Hepatic stellate cell (primary cell): ENCODE measurements at places on chromosomes 3 and 15.

- DNase-seq, result no peak
These were observed 45.9 kb downstream of the POLR2M start for GRCh38 chr15:57752436-57752835.

DNA sequence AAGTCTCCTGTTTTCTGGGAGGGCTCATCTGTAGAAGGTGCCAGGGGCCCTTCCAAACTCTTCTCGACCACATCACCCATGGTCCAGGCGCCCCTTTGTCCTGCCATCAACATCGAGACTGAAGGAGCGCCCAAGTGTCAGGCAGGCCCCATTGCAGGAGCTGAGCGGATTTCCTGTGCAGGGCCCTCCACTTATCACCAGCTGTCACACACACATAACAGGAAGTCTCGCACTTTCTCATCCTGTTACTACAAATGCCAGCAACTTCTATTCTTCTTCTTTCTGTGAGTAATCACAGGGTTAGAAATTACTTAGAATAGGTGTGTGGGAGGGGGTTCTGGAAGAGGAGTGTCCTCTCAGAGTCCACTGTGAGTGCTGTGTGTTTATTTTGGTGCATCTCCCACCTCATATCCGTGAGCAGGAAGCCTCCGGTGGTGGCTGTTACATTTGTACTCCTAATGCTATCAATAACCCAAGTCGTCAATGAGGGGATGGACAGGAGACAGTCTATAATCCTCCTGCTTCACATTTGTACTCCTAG lies at the start of gene KLHL6:
Gene KLHL6 (minus strand): TSS at position 166 of the 541 bp plus-strand sequence. CDS start 53 bp downstream, at position 113.
- no peak for DNase-seq

DNA sequence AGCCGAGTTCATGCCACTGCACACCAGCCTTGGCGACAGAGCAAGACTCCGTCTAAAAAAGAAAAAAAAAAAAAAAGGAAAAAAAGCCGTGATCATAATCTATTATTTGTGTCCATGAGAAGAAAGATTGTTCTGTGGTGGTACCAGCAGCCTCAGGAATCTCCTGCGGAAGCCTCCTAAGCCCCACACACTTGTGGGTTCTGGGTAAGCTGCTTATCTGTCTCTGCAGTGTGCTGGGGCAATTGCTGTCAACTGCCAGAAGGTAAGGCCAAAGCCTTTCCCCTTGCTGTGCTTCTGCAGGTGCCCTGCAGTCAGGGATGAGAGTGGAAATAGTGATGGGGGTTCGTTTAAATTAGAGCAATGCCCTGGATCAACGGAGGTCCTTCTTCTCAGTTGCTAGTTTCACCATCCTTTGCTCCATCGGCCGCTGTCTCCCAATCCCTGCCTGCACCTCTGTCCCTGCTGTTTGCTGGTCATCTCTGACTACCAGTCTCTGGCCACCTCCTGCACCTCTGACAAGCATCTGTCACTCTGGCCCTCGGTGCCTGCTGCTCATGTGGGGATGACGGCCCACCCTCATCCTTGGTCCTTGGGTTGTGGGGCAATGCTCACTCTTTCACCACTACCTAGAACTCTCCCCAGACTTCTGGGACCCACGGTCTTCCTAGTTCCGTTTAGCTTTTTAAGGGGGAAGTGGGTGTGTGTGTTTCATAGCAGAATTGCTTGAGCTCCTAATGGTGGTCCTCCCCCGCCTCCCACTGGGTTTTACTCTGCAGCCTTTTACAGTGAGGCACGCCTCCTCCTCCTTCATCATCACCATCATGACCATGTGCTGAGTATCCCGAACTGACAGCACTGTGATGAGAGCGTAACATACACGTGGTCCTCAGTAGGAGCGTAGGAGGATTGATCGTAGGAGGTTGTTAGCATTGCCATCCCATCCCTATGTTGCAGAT lies 25.5 kb downstream of the CHRD start:
- no peak for DNase-seq

DNA sequence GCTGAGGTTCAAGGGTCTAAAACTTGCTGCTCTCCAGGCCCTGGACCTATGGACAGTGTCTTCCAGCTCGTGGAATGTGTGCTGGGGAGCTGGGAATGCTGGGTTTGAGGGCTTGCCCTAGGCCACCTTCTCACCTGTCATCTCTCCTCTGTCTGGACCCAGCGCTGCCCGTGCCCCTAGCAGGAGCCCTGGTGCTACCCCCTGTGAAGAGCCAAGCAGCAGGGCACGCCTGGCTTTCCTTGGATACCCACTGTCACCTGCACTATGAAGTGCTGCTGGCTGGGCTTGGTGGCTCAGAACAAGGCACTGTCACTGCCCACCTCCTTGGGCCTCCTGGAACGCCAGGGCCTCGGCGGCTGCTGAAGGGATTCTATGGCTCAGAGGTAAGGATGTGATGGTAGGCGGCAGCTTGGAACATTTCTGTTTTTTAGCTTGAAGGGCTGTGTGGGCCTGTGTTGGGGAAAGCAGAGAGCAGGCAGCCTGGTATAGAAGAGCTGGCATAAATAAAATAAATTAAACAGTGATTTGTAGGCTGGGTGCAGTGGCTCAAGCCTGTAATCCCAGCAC lies 5.1 kb downstream of the CHRD start:
- no peak for DNase-seq

- DNase-seq, result no peak
These were observed 148.4 kb downstream of the MECOM start for GRCh38 chr3:169515132-169515531.

GRCh38 chr15:101561584-101561906 lies 72.0 kb upstream of the PCSK6 start:
- DNase-seq, result no peak

DNA sequence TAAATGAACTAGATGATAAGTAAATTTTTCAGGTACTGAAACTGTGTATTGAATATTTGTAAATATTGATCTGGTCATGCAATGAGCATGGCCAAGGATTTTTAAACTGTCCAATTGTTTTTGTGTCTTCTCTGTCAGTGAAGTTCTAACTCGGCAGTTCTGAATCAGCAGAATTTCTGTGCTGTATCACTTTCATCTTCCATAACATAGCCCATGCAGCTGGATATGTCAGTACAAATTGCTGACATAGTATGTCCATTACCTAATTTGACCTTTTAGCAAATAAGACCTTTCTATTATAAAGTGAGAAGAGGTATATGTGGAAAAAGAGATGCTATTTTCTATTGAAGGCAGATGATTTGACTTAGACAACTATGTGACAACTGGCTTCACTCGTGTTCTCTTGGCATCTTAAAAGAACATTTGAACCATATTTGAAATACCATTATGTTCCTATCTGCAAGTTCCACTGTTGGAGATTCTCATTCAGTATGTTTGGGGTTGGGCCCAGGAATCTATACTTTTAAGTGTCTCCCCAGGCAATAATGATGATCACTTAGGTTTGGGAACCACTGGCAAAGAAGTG lies 90.4 kb downstream of the CMSS1 start:
- DNase-seq, result no peak

GRCh38 chr3:117736846-117737245 lies 1027.3 kb downstream of the TUSC7 start:
- no peak for DNase-seq

- DNase-seq, result no peak
These were observed 500.1 kb downstream of the MFSD1 start for GRCh38 chr3:159301961-159302360.

- DNase-seq, result no peak
These were observed 14.6 kb upstream of the IL17RD start for GRCh38 chr3:57179580-57180410.
